Cerebellar nuclear complex (tissue), 1 donor: ENCODE measurements at places on chromosomes 2 and 18.

DNA sequence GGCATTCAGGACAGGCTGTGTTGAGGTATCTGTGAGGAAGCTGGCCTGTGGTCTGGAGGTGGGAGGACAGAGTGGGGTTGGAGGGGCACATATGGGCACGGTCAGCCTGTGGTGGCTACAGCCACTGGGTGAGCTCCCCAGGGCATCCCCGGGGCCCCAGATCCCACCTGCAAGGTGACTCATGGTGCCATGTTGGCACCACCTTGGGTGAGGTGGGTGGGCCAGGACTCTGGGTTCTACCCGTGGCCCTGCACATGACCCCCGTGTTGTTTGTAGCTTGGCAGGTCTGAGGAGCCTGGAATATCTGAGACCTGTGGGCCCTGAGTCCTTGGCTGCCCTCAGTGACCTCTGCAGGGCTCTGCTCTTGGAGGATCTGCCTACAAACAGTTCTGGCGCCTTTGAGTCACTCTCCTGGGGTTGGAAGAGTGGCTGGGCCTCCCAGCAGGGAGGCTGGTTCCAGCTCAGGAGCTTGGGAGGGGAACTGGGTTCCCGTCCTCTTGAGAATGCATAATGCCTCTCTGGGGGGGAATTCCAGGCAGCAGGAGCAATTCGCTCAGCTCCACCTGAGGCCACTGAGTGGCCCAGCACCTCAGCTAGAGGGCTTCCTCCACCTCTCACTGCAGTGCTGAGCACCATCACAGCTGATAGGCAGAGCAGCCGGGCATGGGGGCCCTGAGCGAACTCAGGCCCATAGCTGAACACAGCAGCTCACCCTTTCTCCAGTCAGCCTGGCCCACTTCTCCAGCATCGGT lies 105.1 kb downstream of the DYSF start:
- no peak for DNase-seq

DNA sequence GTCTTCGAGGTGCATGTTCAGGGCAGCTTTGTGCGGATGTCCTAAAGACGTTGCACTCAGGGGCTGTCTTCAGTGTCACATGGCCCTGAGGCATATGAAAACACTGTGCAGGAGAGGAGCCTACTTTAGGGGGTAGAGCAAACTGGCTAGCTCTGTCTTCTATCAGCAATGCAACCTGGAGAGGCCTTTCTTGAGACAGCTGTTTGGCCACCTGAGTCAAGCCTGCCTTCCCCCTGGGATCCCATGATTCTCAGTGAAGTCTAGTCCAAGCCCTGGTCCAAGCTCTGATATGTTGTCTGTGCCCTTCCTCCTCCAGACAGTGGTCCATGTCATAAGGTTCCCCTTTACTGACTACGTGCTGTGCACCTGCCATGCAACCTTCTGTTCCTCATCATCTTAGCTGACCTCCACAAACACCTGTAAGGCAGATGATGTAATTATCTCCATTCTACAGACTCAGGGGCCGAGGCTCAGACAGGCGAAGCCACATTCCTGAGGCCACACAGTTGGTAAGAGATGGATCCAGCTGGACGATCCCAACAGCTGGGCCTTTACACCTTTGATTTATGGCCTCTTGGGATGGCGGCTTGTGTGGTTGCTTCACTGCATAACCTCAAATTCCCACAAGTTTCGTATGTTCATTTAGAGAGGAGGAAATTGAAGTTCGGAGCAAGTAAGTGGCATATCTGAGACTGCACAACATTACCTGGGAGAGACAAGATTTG lies 109.9 kb downstream of the COPS8 start:
- no peak for DNase-seq

DNA sequence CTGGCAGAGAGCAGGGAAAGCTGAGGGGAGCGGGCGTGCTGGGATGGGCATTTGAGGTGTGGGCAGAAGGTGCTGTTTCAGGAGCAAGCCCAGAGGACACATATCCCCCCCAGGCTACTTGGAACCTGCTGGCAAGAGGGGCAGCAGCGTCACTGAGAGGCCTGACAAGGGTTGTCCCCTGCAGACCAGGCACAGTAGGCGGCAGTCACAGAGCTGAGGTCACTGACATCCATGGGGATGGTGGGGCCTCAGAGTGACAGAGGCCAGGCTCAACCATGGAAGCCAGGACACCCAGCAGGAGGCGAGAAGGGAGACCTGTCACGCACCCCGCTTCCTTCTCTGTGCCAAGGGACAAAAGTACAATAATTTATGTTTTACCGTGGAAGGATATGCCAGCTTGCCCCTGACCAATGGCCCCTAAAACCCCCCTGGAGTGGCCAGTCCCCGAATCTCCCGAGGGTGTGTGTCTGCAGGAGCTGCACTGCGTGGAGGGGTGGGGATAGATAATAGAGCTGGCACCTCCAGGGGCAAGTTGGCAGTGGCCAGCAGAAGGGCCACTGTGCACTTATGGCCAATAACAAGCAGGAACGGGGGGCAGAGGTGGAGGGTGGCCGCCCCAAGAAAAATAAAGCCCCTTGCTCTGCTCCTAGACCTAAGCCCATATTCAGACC lies 86.3 kb upstream of the SLC66A3 start:
- DNase-seq = no peak

- DNase-seq = no peak
Observed at GRCh38 chr2:3343012-3343411, 34.6 kb downstream of the EIPR1 start.

GRCh38 chr18:12692206-12692605 lies 10.3 kb downstream of the CEP76 start:
- DNase-seq = no peak

DNA sequence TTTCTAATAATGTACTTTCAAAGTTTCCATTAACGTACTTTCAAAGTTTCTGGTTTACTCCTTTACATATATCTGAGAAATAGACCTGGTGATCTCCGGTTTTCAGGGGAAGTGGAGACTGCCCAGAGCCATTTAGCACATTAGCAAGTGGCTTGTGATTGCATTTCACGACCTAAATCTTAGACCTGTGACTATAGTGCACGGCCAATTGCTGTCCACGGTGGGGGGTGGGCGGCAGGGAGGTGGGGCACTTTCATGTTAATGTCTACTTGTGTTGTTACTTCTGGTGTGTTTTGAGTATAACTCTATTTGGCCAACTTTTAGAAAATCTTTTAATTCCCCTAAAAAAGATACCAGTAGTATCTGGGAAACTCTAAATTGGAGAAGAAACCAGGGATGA lies 11.3 kb downstream of the GATA6 start:
- DNase-seq = no peak

DNA sequence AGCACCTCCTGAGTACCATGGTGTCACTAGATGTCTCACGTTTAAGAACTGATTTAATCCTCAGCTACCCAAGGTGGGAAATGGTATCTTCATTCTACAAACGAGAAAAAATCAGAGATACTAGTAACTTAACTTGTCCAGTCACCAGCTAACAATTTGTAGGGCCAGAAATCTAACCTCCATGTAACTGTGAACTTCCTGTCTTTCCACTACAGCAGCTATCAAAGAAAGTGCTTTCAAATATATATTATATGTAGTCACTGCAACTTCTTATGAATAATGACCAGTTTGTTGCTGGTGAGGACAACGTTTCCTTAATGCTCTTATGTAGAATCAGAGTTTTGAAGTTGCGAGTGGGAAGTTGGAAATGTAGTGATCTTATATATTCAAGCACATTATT lies 1.9 kb downstream of the REV1 start:
- DNase-seq = no peak

- DNase-seq = no peak
Observed at GRCh38 chr2:109238580-109238979, 109.6 kb downstream of the SH3RF3 start.
